ENCODE measurements at places on chromosomes 16 and 17. TPM values are rescaled to one million over a fixed set of nuclear protein-coding genes. Genes with fewer than 3 reads are reported as not detected.

ZNF646 gene
- total RNA-seq: 31.2 TPM

CA4 gene
- 14.1 TPM for total RNA-seq

CAMKK1 gene
- 2.9 TPM for total RNA-seq

PLCD3 gene
- 16.0 TPM for total RNA-seq

DOC2A gene
- 8.1 TPM for total RNA-seq

GRCh38 chr16:68376590-68376989, 65.8 kb downstream of the PRMT7 start:
- H3K27me3 ChIP-seq: no peaks in the 10 kb centered on the region
- H3K36me3 ChIP-seq: no peaks in the 10 kb centered on the region
- no peak for DNase-seq
- H3K4me1 ChIP-seq: peaks cover 16% of the 10 kb centered on the region
- no peak overlapping the region for H3K4me3 ChIP-seq

- DNase-seq: no peak
- no peaks in the 10 kb centered on the region for H3K36me3 ChIP-seq
- no peak overlapping the region for H3K27ac ChIP-seq
- no peak overlapping the region for H3K4me3 ChIP-seq
- no peaks in the 10 kb centered on the region for H3K4me1 ChIP-seq
These were observed 8.8 kb downstream of the VPS53 start for GRCh38 chr17:705863-706262.

DNA sequence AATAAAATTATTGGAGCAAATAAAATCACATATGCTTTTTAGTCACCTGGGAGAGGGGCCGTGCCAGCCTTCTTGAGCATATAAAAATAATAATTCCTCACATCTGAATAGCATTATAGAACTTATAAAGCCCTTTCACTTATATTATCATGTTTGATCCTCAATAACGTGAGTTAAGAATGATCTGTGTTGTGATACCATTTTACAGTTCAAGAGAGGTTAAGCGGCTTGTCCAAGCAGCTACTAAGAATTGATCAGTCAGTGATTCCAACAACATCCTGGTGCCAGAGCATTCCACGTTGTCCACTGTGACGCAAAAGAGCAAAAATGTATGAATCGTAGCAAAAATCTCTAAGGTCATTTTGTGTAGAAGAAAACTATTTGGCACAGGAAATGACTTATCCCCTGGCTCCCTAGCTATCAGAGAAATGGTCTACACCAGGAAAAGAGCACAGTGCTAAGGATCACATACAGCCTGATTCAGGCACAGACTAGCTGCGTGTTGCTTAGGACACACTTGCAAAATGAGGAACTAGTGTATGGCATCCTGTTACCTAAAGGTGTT, 33.0 kb downstream of the ANKFN1 start:
- H3K4me1 ChIP-seq: no peaks in the 10 kb centered on the region
- no peak for DNase-seq
- H3K4me3 ChIP-seq: no peak overlapping the region
- H3K27ac ChIP-seq: no peak overlapping the region

- no peak for DNase-seq
- no peaks in the 10 kb centered on the region for H3K27me3 ChIP-seq
- no peak overlapping the region for H3K4me3 ChIP-seq
- H3K27ac ChIP-seq: no peak overlapping the region
- H3K4me1 ChIP-seq: peaks cover 3% of the 10 kb centered on the region
These were observed 98.3 kb upstream of the MYOCD start for GRCh38 chr17:12567077-12568053.

DNA sequence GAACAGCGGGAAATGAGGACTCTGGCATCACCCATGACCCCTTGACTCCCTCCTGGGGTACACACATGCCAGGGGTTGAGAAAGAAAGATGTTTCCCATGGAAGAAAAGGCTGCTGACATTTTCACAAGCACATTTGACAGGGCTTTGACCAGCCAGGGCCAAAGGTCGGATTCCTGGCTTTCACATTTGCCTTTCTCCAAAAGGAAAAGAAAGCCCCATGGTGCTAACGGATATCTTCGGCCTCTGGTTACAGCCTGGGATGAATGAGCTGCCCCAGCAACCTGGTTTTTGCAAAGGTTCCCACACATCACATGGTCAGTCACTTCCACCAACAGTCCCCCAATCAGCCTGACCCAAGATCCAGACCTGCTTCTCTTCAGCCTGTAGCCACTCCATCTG, 478.2 kb upstream of the CDH11 start:
- peak overlapping the region; percentile 98 for H3K27ac ChIP-seq
- peak; percentile 79 for DNase-seq
- peaks cover 34% of the 10 kb centered on the region for H3K4me1 ChIP-seq
- H3K27me3 ChIP-seq: no peaks in the 10 kb centered on the region
- no peaks in the 10 kb centered on the region for H3K36me3 ChIP-seq

Measured in neural progenitor cell (in vitro differentiated cells).